ENCODE measurements at places on chromosomes 12 and 14. TPM values are rescaled to one million over a fixed set of nuclear protein-coding genes. Genes with fewer than 3 reads are reported as not detected.
A peak's percentile ranks its signal among the peaks of the same experiment; 100 is the strongest.

DNA sequence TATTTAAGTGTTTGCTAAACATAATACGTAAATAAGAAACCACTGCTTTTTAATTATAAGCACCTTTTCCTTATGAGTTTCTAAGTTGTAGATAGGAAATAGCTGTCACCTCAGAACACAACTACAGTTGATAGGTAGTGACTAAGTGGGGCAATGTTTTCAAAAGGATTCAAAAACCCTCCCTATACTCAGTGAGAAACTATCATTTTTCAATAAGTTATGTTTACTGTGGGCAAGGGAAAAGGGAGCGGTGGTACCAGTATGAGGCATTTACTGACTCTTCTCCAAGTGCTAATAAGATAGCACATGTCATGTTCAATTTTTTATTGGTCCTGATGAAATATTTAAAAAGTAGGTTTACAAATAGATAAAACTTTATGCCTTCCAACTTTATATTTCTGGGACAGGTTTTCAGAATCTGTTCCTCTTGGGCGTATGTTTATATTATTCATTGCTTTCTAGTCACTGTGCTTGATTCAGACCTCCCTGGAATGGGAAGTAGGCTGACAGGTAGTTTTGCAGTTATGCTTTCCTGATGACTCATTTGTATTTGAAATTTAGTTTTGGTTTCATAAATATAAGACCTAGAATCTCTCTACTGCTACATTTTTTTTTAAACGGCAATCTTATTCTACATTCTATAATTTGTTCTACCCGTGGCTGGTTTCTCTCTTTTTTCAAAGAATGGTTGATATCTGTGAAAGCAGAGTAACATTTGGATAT lies 153.1 kb downstream of the TMEM117 start:
- peaks cover 9% of the 10 kb centered on the region for H3K4me1 ChIP-seq
- H3K36me3 ChIP-seq = no peaks in the 10 kb centered on the region
- H3K27ac ChIP-seq = no peak overlapping the region
- no peaks in the 10 kb centered on the region for H3K27me3 ChIP-seq

Gene TDRD9
- 0.08 TPM for total RNA-seq

Gene ANO4
- total RNA-seq = not detected

GRCh38 chr12:122062832-122063693 lies 15.5 kb upstream of the MLXIP start:
- H3K4me1 ChIP-seq = peaks cover 7% of the 10 kb centered on the region
- DNase-seq = no peak
- no peaks in the 10 kb centered on the region for H3K36me3 ChIP-seq
- peaks cover 2% of the 10 kb centered on the region for H3K27me3 ChIP-seq
- H3K27ac ChIP-seq = no peak overlapping the region

- no peak overlapping the region for H3K4me3 ChIP-seq
- no peaks in the 10 kb centered on the region for H3K4me1 ChIP-seq
- H3K36me3 ChIP-seq = no peaks in the 10 kb centered on the region
- H3K27ac ChIP-seq = no peak overlapping the region
- no peaks in the 10 kb centered on the region for H3K27me3 ChIP-seq
- DNase-seq = no peak
These were observed 321.8 kb upstream of the E2F7 start for GRCh38 chr12:77387214-77387613.

GRCh38 chr12:121968876-121969275 lies 50.5 kb downstream of the CFAP251 start:
- no peaks in the 10 kb centered on the region for H3K4me1 ChIP-seq
- peaks cover 2% of the 10 kb centered on the region for H3K27me3 ChIP-seq
- DNase-seq = no peak

DNA sequence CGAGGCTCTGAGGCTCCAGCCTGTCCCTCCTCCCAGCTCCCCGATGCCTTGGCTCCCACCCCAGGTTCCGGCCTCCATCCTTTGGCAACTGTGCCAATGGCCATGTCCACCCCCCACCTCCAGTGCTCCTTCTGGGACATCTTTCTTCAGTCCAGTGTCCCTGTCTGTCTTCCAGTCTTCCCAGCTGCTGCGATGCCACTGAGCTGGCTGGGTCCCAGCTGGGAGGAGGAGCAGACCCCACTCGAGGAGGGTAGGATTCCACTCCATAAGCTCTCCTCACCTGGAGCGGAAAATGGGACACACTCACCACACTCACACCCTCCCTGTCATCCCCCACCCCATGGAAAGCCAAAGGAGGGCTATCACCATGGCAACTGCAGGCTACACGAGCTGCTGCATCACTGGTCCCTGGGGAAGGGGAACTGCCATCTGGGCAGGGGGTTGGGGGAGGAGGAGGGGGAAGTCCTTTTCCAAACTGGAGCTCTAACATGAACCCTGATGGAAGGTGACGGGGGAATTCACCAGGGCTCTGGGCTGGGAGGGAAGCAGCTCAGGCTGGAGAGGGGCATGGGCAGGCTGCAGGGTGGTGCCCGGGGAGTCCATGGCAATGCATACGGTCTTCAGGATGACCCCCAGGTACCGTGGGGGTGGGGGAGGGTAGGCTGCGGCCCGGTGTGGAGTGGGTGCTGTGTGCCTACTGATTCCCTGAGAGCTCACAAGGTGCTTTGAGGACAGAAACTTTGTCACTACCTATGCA lies 94.3 kb downstream of the LRRC74A start:
- peaks cover 7% of the 10 kb centered on the region for H3K27me3 ChIP-seq
- no peak overlapping the region for H3K27ac ChIP-seq
- DNase-seq = no peak
- H3K4me3 ChIP-seq = no peak overlapping the region
- peaks cover 55% of the 10 kb centered on the region for H3K4me1 ChIP-seq

- no peaks in the 10 kb centered on the region for H3K4me1 ChIP-seq
- no peak overlapping the region for H3K4me3 ChIP-seq
- H3K27ac ChIP-seq = no peak overlapping the region
- no peak for DNase-seq
- no peaks in the 10 kb centered on the region for H3K36me3 ChIP-seq
These were observed 961 bp downstream of the SRRM4 start for GRCh38 chr12:118982302-118982701.

DNA sequence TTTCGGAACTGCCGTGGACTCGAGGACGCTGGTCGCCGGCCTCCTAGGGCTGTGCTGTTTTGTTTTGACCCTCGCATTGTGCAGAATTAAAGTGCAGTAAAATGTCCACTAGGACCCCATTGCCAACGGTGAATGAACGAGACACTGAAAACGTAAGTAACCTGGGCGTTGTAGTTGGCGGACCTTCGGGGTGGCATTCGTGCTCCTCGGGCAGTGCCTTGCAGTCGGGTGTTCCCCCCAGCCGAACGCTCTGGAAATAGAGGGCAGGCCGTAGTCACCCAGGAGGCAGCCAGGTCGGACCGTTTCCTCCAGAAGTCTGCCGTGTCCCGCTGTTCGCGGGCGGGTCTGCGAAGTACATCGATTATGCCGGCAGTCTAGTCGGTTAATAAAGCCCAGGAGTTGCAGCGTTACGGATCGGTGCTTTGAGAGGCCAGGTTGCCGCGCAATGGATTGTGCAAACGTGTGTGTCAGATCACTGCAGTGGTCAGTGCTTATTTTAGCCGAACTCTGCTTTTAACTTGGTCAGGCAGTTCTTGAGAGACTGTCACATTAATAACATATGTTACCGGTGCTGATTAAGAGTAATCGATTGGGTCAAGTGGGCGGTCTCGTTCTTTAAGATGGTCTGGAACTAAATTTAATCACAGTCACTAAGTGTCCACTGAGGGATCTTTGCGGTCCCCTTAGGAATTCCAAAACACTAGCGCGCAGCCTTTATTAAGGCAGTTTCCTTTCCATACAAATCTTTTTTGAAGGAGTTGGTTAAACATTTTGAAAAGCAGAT lies 906 bp downstream of the MARK3 start:
- DNase-seq = peak; percentile 50
- peaks cover 7% of the 10 kb centered on the region for H3K27me3 ChIP-seq
- H3K4me3 ChIP-seq = peak overlapping the region; percentile 97
- peaks cover 41% of the 10 kb centered on the region for H3K4me1 ChIP-seq
- H3K36me3 ChIP-seq = peaks cover 10% of the 10 kb centered on the region
- H3K27ac ChIP-seq = peak overlapping the region; percentile 97

Gene ZBTB42
- 4.9 TPM for total RNA-seq

Gene CIROP
- total RNA-seq = not detected

DNA sequence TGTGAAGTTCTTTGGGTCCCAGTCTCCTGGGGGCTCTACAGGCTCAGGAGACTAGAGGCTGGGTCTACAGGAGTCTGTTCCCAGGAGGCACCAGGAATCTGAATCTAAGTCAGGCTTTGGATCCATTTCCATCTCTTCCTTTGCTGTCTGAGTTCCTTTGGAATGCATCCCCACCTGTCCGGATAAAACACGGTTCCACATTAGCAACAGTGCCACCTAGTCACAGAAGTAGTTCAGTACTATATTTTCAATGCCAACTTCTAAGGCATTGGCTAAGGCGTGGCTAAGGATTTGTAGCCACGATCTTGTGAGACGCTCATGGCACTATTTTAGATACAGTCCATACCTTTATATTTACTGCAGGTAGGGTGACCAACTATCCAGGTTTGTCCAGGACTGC lies 15.1 kb downstream of the ZC2HC1C start:
- no peaks in the 10 kb centered on the region for H3K4me1 ChIP-seq
- peaks cover 58% of the 10 kb centered on the region for H3K36me3 ChIP-seq
- no peaks in the 10 kb centered on the region for H3K27me3 ChIP-seq
- no peak overlapping the region for H3K4me3 ChIP-seq
- H3K27ac ChIP-seq = no peak overlapping the region
- DNase-seq = no peak

DNA sequence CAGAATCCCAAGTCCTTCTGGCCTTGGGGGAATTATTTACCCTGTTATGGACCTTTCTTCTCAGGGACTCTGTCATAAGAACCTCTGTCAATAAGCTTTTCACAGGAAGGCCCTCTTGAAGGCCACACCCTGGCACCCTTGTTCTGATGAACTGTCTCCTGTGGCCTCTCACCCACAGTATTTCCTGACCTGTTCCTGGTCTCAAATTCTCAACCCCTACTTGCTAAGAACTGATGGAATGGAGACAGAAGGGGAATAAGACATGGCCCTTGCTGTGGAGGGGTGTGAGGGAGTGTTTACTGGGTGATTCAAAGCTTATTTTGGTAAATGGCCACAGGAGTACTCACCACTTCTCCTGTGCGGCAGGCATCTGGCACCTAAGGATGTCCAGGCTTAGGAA lies 1082.9 kb downstream of the BCL11B start:
- H3K4me3 ChIP-seq = peak overlapping the region; percentile 53
- H3K27me3 ChIP-seq = no peaks in the 10 kb centered on the region
- peaks cover 13% of the 10 kb centered on the region for H3K36me3 ChIP-seq
- peaks cover 89% of the 10 kb centered on the region for H3K4me1 ChIP-seq
- peak overlapping the region; percentile 95 for H3K27ac ChIP-seq
- peak; percentile 67 for DNase-seq

- no peak overlapping the region for H3K27ac ChIP-seq
- peaks cover 62% of the 10 kb centered on the region for H3K36me3 ChIP-seq
- H3K4me3 ChIP-seq = no peak overlapping the region
- DNase-seq = no peak
- peaks cover 41% of the 10 kb centered on the region for H3K4me1 ChIP-seq
These were observed 185.1 kb downstream of the CHST11 start for GRCh38 chr12:104641862-104642261.

DNA sequence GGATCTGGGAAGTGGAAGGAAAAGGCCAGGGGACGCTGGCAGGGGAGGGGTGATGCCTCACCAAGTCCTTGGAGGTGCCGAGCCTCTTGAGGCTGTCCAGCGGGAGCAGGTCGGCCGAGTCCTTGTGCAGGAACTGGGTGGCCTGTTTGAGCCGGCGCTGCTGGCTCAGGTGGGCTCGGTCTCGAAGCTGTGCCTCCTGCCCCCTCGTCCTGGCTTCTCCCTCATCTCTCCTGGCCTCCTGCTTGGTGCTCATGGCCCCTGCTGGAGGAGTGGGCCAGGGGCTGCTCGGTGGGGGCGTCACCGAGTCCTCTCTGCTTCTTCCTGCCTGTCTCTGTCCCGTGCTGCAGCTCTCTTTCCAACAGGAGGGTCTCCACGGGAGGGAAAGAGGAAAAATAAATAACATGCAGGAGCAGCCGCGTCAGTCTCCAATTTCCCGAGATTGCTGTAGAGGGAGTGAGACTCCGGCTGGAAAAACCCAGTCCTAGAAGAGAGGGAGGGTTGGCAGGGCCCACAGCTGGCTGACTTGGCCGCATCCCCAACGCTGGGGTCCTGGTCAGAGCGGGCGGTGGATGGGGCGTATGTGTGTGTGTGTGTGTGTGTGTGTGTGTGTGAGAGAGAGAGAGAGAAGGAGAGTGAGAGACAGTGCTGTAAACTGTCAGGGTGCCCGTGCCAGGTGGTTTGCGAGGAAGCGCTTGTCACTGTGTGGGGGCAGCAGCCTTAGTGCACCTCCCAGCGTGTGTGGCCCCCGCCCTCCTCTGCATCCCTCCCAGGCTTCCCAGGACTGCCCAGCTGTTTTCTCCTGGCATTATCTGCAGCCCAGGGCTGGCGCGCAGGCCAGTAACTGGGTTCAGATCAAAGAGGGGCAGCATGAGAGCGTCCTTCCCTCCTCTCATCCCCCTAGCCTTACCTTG lies at the start of gene NRIP2:
Gene NRIP2, minus strand, starts transcription at position 455 of the 911 bp plus-strand sequence. Its CDS starts 52 bp downstream, at position 403.
- H3K36me3 ChIP-seq = peaks cover 5% of the 10 kb centered on the region
- DNase-seq = no peak
- no peaks in the 10 kb centered on the region for H3K27me3 ChIP-seq
- H3K4me1 ChIP-seq = no peaks in the 10 kb centered on the region
- no peak within 1 kb of the TSS for H3K27ac ChIP-seq

Gene IQSEC3
- total RNA-seq = 0.10 TPM

GRCh38 chr14:50736932-50737419 lies 68.9 kb upstream of the SAV1 start:
- peak overlapping the region; percentile 56 for H3K27ac ChIP-seq
- no peaks in the 10 kb centered on the region for H3K27me3 ChIP-seq
- peaks cover 53% of the 10 kb centered on the region for H3K36me3 ChIP-seq
- peaks cover 37% of the 10 kb centered on the region for H3K4me1 ChIP-seq

- H3K4me1 ChIP-seq = no peaks in the 10 kb centered on the region
- no peak overlapping the region for H3K4me3 ChIP-seq
- H3K27ac ChIP-seq = no peak overlapping the region
These were observed 87.0 kb downstream of the SRRM4 start for GRCh38 chr12:119068129-119068856.

DNA sequence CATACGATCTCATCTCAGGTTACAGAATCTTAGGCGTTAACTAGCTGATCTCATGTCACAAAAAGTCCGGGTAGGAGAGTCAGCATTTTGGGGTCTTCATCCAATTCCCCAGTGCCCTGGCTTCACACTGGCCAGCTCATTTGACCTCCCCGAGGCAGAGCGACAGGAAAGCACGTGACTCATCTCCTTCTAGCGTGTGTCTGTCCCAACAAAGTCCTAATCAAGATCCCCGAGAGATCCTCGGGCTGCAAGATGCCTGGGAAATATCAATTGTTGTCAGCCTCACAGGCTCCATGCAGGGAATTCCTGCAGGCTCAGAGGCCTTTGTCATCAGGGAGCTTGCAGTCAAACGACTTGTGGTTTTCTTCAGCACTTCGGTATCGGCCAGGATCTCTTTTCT lies 57.5 kb downstream of the ZNF664 start:
- no peaks in the 10 kb centered on the region for H3K36me3 ChIP-seq
- no peak for DNase-seq
- no peak overlapping the region for H3K27ac ChIP-seq
- H3K4me1 ChIP-seq = no peaks in the 10 kb centered on the region
- H3K4me3 ChIP-seq = no peak overlapping the region
- H3K27me3 ChIP-seq = no peaks in the 10 kb centered on the region
